WTC11 (cell line): ENCODE measurements at places on chromosomes 1 and 21. TPM values are rescaled to one million over a fixed set of nuclear protein-coding genes. Genes with fewer than 3 reads are reported as not detected.
A peak's percentile ranks its signal among the peaks of the same experiment; 100 is the strongest.

- H3K36me3 ChIP-seq = no peaks in the 10 kb centered on the region
- H3K4me1 ChIP-seq = peaks cover 5% of the 10 kb centered on the region
- no peaks in the 10 kb centered on the region for H3K27me3 ChIP-seq
- H3K27ac ChIP-seq = no peak overlapping the region
Observed at GRCh38 chr1:19032413-19032695, 75.9 kb upstream of the IFFO2 start.

GRCh38 chr1:207628776-207629175 lies 16.2 kb upstream of the CR1L start:
- peaks cover 18% of the 10 kb centered on the region for H3K36me3 ChIP-seq
- no peak overlapping the region for H3K4me3 ChIP-seq
- no peaks in the 10 kb centered on the region for H3K27me3 ChIP-seq
- no peak overlapping the region for H3K27ac ChIP-seq

GRCh38 chr21:42567214-42567555 lies 53.5 kb downstream of the SLC37A1 start:
- peaks cover 38% of the 10 kb centered on the region for H3K36me3 ChIP-seq
- peak overlapping the region; percentile 63 for H3K27ac ChIP-seq
- H3K4me3 ChIP-seq = no peak overlapping the region
- H3K27me3 ChIP-seq = no peaks in the 10 kb centered on the region

- H3K4me3 ChIP-seq = no peak overlapping the region
- H3K36me3 ChIP-seq = no peaks in the 10 kb centered on the region
- no peak for DNase-seq
- H3K4me1 ChIP-seq = peaks cover 26% of the 10 kb centered on the region
- H3K27me3 ChIP-seq = no peaks in the 10 kb centered on the region
Observed at GRCh38 chr21:25297117-25297516, 310.2 kb downstream of the MRPL39 start.

ZNF670 gene
- total RNA-seq = 11.1 to 12.7 TPM (median 12.7 TPM) in 3 replicates

HCRTR1 gene
- 0.13 to 0.23 TPM (median 0.14 TPM) in 3 replicates for total RNA-seq

KCNJ9 gene
- total RNA-seq = 0.09 to 0.14 TPM in 2 of 3 replicates, not detected in the other

GOLT1A gene
- total RNA-seq = 6.5 to 6.7 TPM (median 6.6 TPM) in 3 replicates

DNA sequence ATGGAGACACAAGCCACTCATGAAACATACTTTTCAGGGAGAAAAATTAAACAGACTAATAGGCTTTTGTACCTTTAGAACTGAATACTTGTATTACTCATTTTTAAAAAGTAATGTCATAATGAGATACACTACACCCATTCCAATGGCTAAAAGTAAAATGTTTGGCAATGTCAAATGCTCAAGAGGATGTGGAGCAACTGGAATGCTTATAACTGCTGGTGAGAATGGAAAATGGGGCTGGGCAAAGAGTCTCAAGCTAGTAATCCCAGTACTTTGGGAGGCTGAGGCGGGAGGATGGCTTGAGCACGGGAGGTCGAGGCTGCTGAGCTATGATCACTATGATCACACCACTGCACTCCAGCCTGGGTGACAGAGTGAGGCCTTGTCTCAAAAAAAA lies 86.3 kb downstream of the NKAIN1 start:
- H3K36me3 ChIP-seq = 0 out of 2 replicates have a peak, but pooled peaks cover 5% of the 10 kb centered on the region
- no peak for DNase-seq
- no peaks in the 10 kb centered on the region for H3K27me3 ChIP-seq
- no peak overlapping the region; the same call in 1 of the 2 replicates for H3K27ac ChIP-seq

GRCh38 chr1:85158910-85159309 lies 41.9 kb downstream of the SYDE2 start:
- DNase-seq = no peak
- no peak overlapping the region for H3K27ac ChIP-seq
- no peak overlapping the region for H3K4me3 ChIP-seq
- H3K27me3 ChIP-seq = no peaks in the 10 kb centered on the region
- no peaks in the 10 kb centered on the region for H3K4me1 ChIP-seq

GRCh38 chr1:177744906-177745305 lies 225.0 kb downstream of the SEC16B start:
- H3K27me3 ChIP-seq = no peaks in the 10 kb centered on the region
- H3K27ac ChIP-seq = no peak overlapping the region
- H3K36me3 ChIP-seq = no peaks in the 10 kb centered on the region
- H3K4me3 ChIP-seq = no peak overlapping the region
- H3K4me1 ChIP-seq = peaks cover 5% of the 10 kb centered on the region
- DNase-seq = no peak

GRCh38 chr21:46247699-46248421 lies 19.3 kb upstream of the LSS start:
- H3K4me3 ChIP-seq = no peak overlapping the region
- H3K27ac ChIP-seq = no peak overlapping the region
- H3K36me3 ChIP-seq = peaks cover 76% of the 10 kb centered on the region
- no peaks in the 10 kb centered on the region for H3K4me1 ChIP-seq
- no peaks in the 10 kb centered on the region for H3K27me3 ChIP-seq
- DNase-seq = no peak

GRCh38 chr21:32481875-32482408 lies 69.4 kb downstream of the EVA1C start:
- H3K4me1 ChIP-seq = peaks cover 22% of the 10 kb centered on the region
- no peaks in the 10 kb centered on the region for H3K27me3 ChIP-seq
- H3K36me3 ChIP-seq = no peaks in the 10 kb centered on the region
- no peak overlapping the region for H3K27ac ChIP-seq
- DNase-seq = no peak
- no peak overlapping the region for H3K4me3 ChIP-seq

LRRC39 gene
- total RNA-seq = 0.25 to 0.46 TPM (median 0.27 TPM) in 3 replicates

KAZN gene
- 13.7 to 19.9 TPM (median 16.2 TPM) in 3 replicates for total RNA-seq

- peaks cover 3% of the 10 kb centered on the region for H3K27me3 ChIP-seq
- H3K36me3 ChIP-seq = no peaks in the 10 kb centered on the region
- no peak overlapping the region for H3K4me3 ChIP-seq
- H3K4me1 ChIP-seq = peaks cover 59% of the 10 kb centered on the region
- no peak overlapping the region; the same call in 1 of the 2 replicates for H3K27ac ChIP-seq
Observed at GRCh38 chr1:167431261-167431908, 86.9 kb downstream of the CD247 start.

ANKRD65 gene
- 1.6 to 2.8 TPM (median 1.9 TPM) in 3 replicates for total RNA-seq

SPRR5 gene
- not detected in 3 replicates for total RNA-seq

DNA sequence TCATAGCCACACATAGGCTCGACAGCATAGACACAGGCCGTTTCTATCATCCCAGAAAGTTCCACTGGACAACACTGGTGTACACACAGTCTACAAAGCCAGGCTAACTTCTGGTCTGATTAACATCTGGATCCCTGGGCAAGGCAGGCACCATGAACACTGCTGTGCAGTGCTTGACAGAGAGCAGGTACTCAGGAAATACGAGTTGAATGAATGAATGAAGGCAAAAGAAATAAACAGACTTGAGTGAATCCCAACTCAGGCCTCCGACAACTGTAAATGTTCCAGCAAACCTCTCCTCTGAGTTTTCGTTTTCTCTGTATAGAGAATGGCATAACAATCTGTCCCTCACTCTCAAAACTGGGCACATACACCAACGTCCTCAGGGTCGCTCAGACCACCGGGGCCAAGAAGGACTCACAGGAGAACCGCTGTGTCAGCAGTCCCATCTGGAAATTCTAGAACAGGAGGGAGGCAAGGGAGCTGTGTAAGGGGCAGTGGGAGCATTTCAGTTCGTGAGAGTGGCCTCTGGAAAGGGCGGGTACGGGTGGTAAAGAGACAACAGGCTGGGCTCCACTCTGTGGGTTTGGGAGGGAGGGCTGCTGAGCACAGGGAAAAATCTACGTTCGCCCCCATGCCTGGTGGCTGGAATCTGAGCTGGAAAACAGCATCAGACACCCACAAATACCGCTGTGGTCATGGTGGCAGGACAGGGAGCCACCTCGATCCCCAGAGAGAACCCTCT lies 15.1 kb upstream of the ECE1 start:
- H3K36me3 ChIP-seq = 0 out of 2 replicates have a peak, but pooled peaks cover 3% of the 10 kb centered on the region
- peak overlapping the region; percentile 84 for H3K27ac ChIP-seq
- no peaks in the 10 kb centered on the region for H3K27me3 ChIP-seq
- H3K4me3 ChIP-seq = no peak overlapping the region
- peaks cover 61% of the 10 kb centered on the region for H3K4me1 ChIP-seq
- no peak for DNase-seq

- H3K4me1 ChIP-seq = peaks cover 49% of the 10 kb centered on the region
- H3K36me3 ChIP-seq = peaks cover 17% of the 10 kb centered on the region
- H3K27me3 ChIP-seq = peaks cover 39% of the 10 kb centered on the region
- DNase-seq = no peak
- H3K4me3 ChIP-seq = peak overlapping the region; percentile 97
Observed at GRCh38 chr1:200042119-200042551, 14.6 kb downstream of the NR5A2 start.

OR6N1 gene
- not detected in 3 replicates for total RNA-seq

- H3K27me3 ChIP-seq = peaks cover 46% of the 10 kb centered on the region
- H3K4me1 ChIP-seq = peaks cover 46% of the 10 kb centered on the region
- H3K36me3 ChIP-seq = no peaks in the 10 kb centered on the region; the same call in 1 of the 2 replicates
Observed at GRCh38 chr1:224784265-224785039, 145.0 kb upstream of the DNAH14 start.

DNA sequence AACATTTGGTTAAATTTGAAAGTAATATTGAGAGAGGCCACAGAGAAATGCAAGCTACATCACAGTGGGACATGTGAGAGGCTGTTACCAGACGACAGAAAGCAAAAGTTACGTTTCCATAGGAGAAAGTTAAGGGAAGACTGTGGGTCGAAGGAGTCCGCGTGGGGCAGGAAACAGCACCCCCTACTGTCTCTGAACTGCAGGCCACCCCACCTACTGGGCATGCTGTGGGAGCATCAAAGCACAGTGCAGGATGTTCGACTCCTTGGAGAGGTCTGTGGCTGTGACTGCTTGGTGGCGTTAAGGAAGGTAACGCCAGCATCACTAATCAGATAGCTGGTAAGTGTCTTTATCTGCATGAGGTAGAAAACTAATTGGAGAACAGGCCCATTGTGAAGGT lies 123.9 kb downstream of the PTBP2 start:
- H3K27me3 ChIP-seq = peaks cover 4% of the 10 kb centered on the region; the same call in 1 of the 2 replicates
- no peak overlapping the region for H3K4me3 ChIP-seq
- peak; percentile 69 for DNase-seq
- H3K27ac ChIP-seq = no peak overlapping the region
- peaks cover 9% of the 10 kb centered on the region for H3K4me1 ChIP-seq
- H3K36me3 ChIP-seq = peaks cover 3% of the 10 kb centered on the region

- H3K4me3 ChIP-seq = no peak overlapping the region
- peaks cover 8% of the 10 kb centered on the region for H3K27me3 ChIP-seq
- H3K36me3 ChIP-seq = no peaks in the 10 kb centered on the region
- DNase-seq = peak; percentile 7
- no peak overlapping the region for H3K27ac ChIP-seq
- H3K4me1 ChIP-seq = 0 out of 2 replicates have a peak, but pooled peaks cover 3% of the 10 kb centered on the region
Observed at GRCh38 chr1:6121651-6122370, 58.3 kb downstream of the CHD5 start.

SLFNL1 gene
- 0.05 TPM in 1 of 3 replicates, not detected in the others for total RNA-seq

- no peaks in the 10 kb centered on the region for H3K36me3 ChIP-seq
- H3K4me1 ChIP-seq = peaks cover 40% of the 10 kb centered on the region
- H3K27me3 ChIP-seq = no peaks in the 10 kb centered on the region
- no peak overlapping the region for H3K4me3 ChIP-seq
- 0 out of 2 replicates have a peak overlapping the region, but pooled peaks have one; percentile 55 for H3K27ac ChIP-seq
Observed at GRCh38 chr1:70140343-70140742, 65.0 kb downstream of the LRRC40 start.

DNA sequence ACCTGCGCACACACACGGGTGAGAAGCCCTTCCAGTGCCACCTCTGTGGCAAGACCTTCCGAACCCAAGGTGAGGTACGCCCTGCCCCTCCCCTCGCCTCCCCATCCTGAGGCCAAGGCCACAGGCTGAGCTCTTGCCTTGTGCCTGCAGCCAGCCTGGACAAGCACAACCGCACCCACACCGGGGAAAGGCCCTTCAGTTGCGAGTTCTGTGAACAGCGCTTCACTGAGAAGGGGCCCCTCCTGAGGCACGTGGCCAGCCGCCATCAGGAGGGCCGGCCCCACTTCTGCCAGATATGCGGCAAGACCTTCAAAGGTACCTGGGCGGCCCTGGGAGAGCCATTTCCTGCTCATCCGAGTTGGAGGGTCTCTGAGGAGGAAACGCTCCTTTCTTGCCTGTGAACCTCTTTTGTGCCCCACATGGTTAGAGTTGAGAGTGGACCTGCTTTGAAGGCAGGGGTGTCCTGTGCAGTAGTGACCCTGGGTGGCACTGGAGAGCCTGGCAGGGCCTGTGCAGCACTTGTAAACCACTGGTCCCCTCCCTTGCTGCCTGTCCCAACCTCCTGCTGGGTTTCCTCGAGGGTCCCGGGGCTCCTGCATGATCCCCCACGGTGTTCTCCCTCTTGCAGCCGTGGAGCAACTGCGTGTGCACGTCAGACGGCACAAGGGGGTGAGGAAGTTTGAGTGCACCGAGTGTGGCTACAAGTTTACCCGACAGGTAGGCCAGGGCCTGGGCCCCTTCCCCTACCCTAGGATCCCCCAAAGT lies 8.5 kb downstream of the ZBTB48 start:
- no peak overlapping the region for H3K27ac ChIP-seq
- H3K27me3 ChIP-seq = no peaks in the 10 kb centered on the region
- H3K36me3 ChIP-seq = peaks cover 6% of the 10 kb centered on the region; the same call in 1 of the 2 replicates
- H3K4me3 ChIP-seq = no peak overlapping the region

ANKRD34A gene
- 0.21 to 0.44 TPM (median 0.22 TPM) in 3 replicates for total RNA-seq

ACTL8 gene
- total RNA-seq = 0.80 to 1.6 TPM (median 0.87 TPM) in 3 replicates
